ENCODE measurements at places on chromosomes 1 and 21. TPM values are rescaled to one million over a fixed set of nuclear protein-coding genes. Genes with fewer than 3 reads are reported as not detected.

The AIM2 gene
- total RNA-seq: 13.3 TPM

The TBCE gene
- total RNA-seq: 29.0 TPM

The PTGFRN gene
- 41.3 TPM for total RNA-seq

The OR2G6 gene
- total RNA-seq: not detected

The AMPD1 gene
- not detected for total RNA-seq

The MCL1 gene
- 89.7 TPM for total RNA-seq

The DNASE2B gene
- not detected for total RNA-seq

The SEC16B gene
- total RNA-seq: 2.5 TPM

The NUDT17 gene
- total RNA-seq: 4.2 TPM

The PTAFR gene
- total RNA-seq: 0.74 TPM

The C1QA gene
- total RNA-seq: 3.2 TPM

The PSEN2 gene
- total RNA-seq: 20.4 TPM

The NUDC gene
- total RNA-seq: 19.4 TPM

The SYDE2 gene
- 8.4 TPM for total RNA-seq

The GBP2 gene
- total RNA-seq: 0.25 TPM

The KRTCAP2 gene
- 21.4 TPM for total RNA-seq

The TNFSF4 gene
- 0.74 TPM for total RNA-seq

The ACADM gene
- total RNA-seq: 54.8 TPM

The RGS4 gene
- 2.0 TPM for total RNA-seq

The KRTAP12-2 gene
- total RNA-seq: not detected

The PGBD2 gene
- total RNA-seq: 10.1 TPM

The TSSK3 gene
- total RNA-seq: not detected

The PDZK1IP1 gene
- total RNA-seq: not detected

The ECE1 gene
- total RNA-seq: 9.8 TPM

The PFKFB2 gene
- total RNA-seq: 6.4 TPM

The CADM3 gene
- total RNA-seq: 136 TPM

The PGBD5 gene
- 20.7 TPM for total RNA-seq

The LGR6 gene
- total RNA-seq: 0.49 TPM

The NBPF6 gene
- total RNA-seq: not detected

The ELAVL4 gene
- 78.2 TPM for total RNA-seq

The LRRC71 gene
- 0.25 TPM for total RNA-seq

The CFHR4 gene
- 0.25 TPM for total RNA-seq

The FCRL4 gene
- not detected for total RNA-seq

The DDR2 gene
- total RNA-seq: 5.2 TPM

The AMIGO1 gene
- total RNA-seq: 11.1 TPM

The DLGAP3 gene
- 5.9 TPM for total RNA-seq

The ITPKB gene
- 6.1 TPM for total RNA-seq

The TRIM67 gene
- 46.7 TPM for total RNA-seq

The BSND gene
- total RNA-seq: not detected
